Urinary bladder (tissue), 4 donors: ENCODE measurements at places on chromosomes 3 and 15.
A peak's percentile ranks its signal among the peaks of the same experiment; 100 is the strongest.

DNA sequence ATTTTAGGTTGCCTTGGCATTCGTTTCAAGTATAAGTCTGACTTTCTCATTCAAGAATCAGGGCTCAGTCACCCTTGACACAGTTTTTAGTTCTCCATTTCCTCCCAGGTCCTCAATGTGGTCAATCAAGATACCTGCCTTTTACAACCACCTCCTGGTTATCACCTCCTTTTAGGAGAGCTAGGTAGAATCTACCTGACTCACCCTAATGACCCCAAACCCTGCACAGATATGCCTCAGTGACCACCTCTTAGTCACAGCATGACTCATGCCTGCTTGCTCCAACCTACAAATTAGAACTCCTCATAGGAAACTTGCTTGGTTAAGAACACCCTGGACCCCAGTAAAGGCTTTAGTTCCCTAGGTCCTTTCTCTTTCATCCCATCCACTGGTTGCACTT is 22.5 kb downstream of the DMXL2 start:
- no peak for DNase-seq

- DNase-seq, result no peak
These were observed 127.8 kb upstream of the SMAD3 start for GRCh38 chr15:66937588-66937987.

DNA sequence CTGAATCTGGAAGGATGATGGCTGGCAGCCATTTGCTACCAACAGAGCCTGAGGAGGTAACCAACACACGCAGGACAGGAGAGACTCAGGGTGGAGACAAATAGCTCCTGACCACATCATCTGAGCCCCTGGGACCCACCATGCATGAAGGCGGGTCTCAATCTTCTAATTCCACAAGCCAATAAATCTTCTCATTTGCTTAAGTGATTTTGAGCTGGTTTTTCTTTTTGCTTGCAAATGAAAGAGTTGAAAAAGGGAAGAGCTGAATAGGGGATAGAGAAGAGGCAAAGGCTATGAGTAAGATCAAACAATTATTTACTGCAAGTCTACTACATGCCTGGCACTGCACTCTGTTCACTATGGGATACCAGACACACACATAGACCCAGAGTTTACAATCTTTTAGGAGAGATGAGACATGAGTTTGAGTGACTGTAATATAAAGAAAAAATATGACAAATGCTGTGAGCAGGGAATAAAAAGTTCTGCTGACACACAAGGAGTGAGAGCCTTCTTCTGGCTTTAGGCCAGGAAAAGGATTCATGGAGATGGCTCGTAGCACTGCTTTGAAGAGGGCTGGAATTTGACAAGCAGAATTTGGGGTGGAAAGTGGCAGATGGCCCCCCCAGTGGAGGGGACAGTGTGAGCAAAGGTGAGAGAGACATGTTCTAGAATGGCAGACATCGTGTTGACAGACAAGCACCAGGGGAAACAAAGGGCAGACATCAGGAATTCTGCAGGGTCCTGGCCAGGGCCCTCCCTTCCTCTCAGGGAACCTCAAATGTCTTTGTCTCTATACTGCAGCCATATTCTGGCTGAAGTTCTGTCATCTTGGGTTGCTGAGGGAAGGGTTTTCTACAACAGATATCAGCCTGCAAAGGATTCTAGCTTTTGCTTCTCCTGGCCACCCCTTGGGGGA is 69.8 kb upstream of the WNT5A start:
- no peak for DNase-seq

GRCh38 chr3:167346171-167346570 is 33.9 kb downstream of the ZBBX start:
- no peak for DNase-seq

GRCh38 chr3:4570840-4571621 is 77.9 kb downstream of the ITPR1 start:
- no peak for DNase-seq

GRCh38 chr3:143103652-143104051 is 15.9 kb upstream of the CHST2 start:
- no peak for DNase-seq

DNA sequence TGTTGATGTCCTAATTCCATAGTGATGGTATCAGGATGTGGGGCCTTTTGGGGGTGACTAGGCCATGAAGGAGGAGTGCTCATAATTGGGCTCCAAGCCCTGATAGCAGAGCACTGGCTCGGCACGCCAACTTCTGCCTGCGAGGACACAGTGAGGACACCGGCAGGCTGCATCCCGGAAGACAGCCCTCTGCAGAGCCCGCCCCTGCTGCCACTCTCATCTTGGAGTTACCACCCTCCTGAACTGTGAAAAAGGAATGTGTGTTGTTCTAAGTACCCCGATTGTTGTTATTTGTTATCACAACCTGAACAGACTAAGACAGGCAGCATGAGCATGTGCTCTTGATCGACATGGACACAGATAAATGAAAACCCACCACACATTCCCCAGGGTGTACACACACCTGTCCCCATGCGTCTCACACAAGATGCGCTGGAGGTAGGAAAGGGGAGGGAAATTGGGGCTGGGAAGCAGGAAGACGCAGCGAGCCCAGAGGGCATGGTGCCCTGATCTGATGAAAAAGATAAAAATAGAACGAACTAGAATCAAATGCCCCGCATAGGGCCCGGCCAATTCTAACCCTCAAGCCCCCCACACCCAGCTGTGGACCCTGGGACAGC is 40.1 kb downstream of the RPN1 start:
- DNase-seq, result no peak

DNA sequence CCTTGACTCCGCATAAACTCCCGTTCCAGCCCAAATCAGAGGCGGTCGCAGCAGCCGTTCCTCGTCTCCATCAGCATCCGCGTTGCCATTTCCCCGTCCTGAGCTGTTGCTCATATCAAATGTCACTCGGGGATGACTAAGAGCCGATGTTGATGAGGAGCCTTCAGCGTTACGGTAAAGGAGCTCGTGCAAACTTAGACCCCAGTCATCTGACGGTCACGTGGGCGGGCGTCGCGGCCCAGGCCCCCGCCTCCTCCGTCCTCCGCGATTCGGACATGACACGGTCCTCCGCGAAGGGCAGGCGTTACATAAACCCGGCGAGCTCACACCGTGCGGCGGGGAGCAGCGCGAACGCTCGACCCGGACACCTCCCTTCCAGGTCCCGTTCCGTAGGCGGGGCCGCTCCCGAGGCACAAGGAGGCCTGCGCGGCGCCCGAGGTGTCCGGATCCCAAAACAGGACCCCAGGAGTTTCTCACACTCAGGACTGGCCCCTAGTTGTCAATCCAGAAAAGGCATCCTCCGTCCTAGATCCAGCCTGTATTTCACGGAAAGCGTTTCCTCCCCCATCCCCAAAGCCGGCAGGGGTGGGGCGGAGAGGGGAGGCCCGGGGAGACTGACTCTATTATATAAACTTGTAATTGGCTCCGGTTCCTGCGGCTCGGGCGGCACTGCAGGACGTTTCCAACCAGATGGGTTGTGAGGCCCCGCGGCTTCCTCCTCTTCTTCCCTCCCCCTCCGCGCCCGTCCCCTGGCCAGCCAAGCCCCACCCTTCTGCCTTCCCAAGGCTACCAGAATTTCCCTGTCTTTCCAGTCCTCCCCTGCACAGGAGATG is 100.0 kb upstream of the IGF1R start:
- peak; percentile 57 for DNase-seq

- no peak for DNase-seq
These were observed 316.9 kb downstream of the ZNF621 start for GRCh38 chr3:40841570-40842109.

GRCh38 chr3:147354623-147355022 is 51.7 kb downstream of the ZIC4 start:
- DNase-seq, result no peak

GRCh38 chr3:113103588-113103987 is 107.8 kb upstream of the BOC start:
- DNase-seq, result no peak

- DNase-seq, result no peak
These were observed 27.5 kb downstream of the TAMM41 start for GRCh38 chr3:11819146-11819689.

GRCh38 chr3:8840556-8840955 is 71.1 kb upstream of the OXTR start:
- no peak for DNase-seq

- DNase-seq, result no peak
These were observed 47.3 kb downstream of the TLE3 start for GRCh38 chr15:70050441-70050840.

GRCh38 chr3:185422677-185423076 is 59.7 kb downstream of the MAP3K13 start:
- DNase-seq, result no peak

- DNase-seq, result no peak
These were observed 94.4 kb downstream of the ST6GAL1 start for GRCh38 chr3:187024536-187025226.

GRCh38 chr3:49636883-49637609 is 37.1 kb upstream of the APEH start:
- no peak for DNase-seq

- DNase-seq, result no peak
These were observed 187.0 kb downstream of the CDIN1 start for GRCh38 chr15:36766449-36766848.

GRCh38 chr3:90080988-90081387 is 973.6 kb downstream of the EPHA3 start:
- DNase-seq, result no peak

GRCh38 chr15:52566889-52567288 is 1.9 kb downstream of the ARPP19 start:
- no peak for DNase-seq
